ENCODE measurements at places on chromosomes 4 and X.
A peak's percentile ranks its signal among the peaks of the same experiment; 100 is the strongest.

GRCh38 chr4:127071443-127071842, 561.3 kb upstream of the INTU start:
- no peak for DNase-seq

GRCh38 chrX:71661919-71662318, 5.4 kb upstream of the LOC101059915 start:
- DNase-seq = no peak

DNA sequence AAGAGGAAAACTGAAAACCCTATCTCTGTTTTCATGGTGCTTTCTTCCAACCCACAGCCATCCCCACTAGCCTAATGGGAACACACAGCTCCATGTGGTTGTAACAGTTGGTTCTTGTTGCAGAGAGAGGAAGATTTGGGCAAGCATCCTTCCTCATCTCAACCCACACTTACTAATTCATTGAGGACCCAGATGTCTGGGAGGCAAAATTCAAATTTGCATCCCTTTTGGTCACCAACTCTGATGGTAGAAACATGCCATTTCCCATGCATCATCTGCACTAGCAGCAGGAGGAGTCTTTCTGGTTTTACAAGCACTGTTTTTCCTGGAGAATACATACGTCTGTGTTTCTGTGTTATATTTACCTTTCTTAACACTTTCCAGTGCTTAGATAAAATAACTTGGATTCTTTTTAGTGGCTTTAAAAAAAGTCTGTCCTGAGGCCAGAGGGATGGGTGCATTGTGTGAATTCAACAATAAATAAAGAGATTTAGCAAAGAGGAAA, 301.0 kb downstream of the KCTD8 start:
- DNase-seq = no peak

GRCh38 chrX:30521440-30522182, 56.0 kb downstream of the TASL start:
- no peak for DNase-seq

- DNase-seq = no peak
Observed at GRCh38 chrX:124307253-124307907, 25.1 kb upstream of the TEX13D start.

GRCh38 chrX:73401591-73402266, 45.1 kb upstream of the CDX4 start:
- DNase-seq = no peak

GRCh38 chr4:108324450-108324849, 155.7 kb upstream of the LEF1 start:
- DNase-seq = no peak

GRCh38 chrX:4710618-4711433, 997.4 kb upstream of the PRKX start:
- DNase-seq = no peak

DNA sequence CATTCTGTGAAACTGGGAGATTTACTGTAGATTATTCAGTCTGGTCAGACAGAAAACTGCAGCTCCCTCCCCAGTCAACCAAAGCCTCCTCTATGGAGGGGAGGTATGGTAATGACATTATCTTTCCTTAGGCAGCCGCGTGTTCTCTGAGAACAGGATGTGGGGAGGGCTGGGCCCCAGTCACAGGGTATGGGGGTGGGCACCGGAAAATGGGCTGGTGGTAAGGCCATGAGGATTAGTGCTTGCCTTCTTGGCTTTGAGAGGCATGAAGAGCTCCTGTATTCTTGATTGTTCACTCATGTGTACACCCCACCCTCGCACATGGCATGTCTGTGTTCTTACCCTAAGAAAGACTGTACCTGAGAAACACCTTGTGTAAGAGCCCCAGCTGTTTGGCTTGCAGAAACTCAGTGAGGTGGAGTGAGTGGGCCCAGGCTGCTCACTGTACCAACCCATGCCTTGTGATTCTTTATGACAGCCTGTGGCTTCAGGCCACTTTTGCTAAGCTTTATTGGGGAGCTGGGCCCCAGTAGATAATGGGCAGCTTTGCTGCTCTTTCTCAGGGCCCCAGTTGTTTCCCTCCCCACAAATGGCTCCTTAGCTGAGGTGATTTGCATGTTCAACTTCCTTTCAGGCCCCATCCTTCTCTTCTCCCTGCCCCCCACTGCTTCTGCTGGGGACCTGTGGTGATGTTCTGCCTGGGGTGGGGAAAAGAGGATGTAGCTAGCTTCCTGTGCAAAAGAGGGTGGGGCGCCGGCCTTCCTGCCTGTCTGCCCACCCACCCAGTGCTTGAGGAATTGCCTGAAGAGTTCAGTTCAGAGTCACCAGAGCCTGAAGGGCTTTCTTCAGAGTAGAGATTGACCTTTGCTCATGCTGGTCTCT, 30.7 kb downstream of the MSN start:
- peak; percentile 64 for DNase-seq

GRCh38 chrX:100674705-100675104, 30.7 kb downstream of the SRPX2 start:
- DNase-seq = no peak

- no peak for DNase-seq
Observed at GRCh38 chr4:10275696-10276095, 159.1 kb upstream of the WDR1 start.

GRCh38 chr4:73869130-73870055, at the start of gene CXCL1:
CXCL1 (plus strand) TSS chr4:73869393; CDS start chr4:73869471, 78 bp downstream.
- DNase-seq = no peak

DNA sequence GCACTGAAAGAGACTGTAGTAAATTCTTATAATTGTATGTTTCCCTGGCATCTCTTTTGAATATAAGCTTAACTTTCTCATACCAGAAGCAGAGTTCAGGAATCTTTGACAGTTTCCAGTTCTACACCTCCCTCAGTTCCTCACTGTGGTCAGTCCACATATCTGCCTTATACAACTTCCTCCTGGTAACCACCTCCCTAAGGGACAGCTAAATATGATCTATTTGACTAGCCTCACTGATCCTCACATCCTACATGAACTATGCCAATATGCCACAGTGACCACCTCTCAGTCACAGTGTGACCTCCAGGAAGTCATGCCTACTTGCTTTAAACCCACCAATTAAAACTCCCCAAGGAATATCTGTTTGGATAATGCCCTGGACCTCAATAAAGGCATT, 51.6 kb upstream of the HDAC8 start:
- no peak for DNase-seq
